ENCODE measurements at places on chromosomes 5 and 9.

DNA sequence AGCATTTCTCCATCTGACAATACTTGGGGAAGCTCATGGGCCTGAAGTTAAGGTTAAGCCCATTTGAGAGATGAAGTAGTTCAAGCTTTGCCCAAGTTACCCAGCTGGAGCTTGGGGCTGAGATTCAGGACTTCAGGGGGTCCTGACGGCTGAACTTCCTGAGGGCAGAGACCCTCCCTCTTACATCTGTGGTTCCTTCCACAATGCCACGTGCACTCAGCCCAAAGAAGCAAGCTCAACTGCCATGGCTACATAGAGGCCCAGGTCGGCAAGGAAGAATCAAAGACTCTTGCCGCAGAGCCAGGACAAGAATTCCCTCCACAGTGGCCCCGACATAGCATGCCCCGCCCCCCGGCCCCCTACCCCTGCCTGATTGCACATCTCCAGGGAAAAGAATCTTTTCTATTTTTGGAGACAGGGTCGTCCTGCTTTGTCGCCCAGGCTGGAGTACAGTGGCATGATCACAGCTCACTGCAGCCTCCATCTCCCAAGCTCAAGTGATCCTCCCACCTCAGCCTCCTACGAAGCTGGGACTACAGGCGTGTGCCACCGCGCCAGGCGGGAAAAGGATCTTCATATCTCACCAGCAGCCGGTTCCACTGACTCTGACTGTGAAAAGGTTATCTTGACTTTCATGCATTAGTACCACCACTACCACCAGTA, 9.2 kb downstream of the PHF19 start:
- no peak for DNase-seq

DNA sequence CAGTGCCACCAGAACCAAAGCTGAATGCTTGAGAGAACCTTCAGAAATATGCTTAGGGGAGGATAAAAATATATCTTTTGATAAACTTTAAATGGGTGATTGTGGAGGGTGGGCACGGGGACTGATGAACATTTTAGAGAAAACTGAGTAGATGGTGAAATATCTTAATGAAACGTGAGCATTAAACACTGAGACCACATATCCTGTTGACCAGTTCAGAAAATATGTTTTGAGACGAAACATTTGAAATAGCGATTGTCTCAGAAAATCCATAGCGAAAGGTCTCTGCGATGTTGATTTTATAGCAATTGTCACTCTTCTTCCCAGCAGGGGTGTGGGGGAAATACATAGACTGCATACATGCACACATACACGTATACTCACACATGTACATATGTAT, 231.0 kb downstream of the ESM1 start:
- DNase-seq: no peak

- DNase-seq: no peak
Observed at GRCh38 chr5:30890377-30890776, 303.1 kb upstream of the CDH6 start.

- no peak for DNase-seq
Observed at GRCh38 chr9:2311920-2312319, 296.8 kb downstream of the SMARCA2 start.

GRCh38 chr5:90338712-90339372, 70.7 kb downstream of the CETN3 start:
- no peak for DNase-seq

- no peak for DNase-seq
Observed at GRCh38 chr9:131253891-131254491, 22.3 kb downstream of the FAM78A start.

DNA sequence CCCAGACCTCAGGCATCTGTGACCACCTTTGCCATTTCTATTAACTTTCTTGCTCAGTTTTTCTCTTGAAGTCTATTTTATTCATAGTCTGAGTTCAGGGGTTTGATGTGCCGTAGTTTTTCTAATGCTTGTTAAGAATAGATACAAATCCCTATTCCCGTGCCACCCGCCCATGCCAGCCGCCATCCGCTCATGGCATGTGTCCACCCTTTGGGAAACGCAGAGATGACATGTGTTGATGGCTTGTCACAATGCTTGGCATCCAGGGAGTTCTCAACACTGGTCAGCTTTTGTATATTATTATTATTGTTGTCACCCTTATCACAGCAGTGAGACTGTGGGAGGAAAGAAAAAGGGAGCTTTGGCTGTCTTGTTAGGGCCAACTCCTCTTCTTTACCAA, 17.3 kb upstream of the ANGPTL2 start:
- no peak for DNase-seq

GRCh38 chr5:58266402-58266801, 193.5 kb downstream of the PLK2 start:
- DNase-seq: no peak

DNA sequence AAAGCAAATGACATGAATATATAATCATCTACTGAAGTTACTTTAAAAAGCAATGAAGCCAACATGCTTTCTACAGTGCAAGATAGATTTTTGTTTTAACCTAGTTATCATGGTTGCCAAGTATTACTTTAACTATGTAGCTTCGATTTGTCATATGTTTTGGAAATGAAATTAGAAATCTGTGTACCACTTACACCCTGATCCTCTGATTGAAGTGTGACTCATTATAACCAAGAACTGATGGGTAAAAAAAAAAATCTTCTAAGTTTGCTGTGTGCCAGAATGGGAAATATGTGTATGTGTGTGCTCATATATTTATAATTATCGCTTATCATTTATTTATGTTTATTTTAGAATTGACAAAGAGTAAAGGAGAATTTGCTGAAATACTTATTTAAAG, 9.1 kb upstream of the CDC42SE2 start:
- DNase-seq: no peak
